Stimulated activated CD4-positive, alpha-beta T cell treated with anti-CD3 and anti-CD28 coated beads, Interleukin-1b, Interleukin-23, amount 100 ng/mL, for 4 hours (primary cell): ENCODE measurements at places on chromosomes 3 and 15.

DNA sequence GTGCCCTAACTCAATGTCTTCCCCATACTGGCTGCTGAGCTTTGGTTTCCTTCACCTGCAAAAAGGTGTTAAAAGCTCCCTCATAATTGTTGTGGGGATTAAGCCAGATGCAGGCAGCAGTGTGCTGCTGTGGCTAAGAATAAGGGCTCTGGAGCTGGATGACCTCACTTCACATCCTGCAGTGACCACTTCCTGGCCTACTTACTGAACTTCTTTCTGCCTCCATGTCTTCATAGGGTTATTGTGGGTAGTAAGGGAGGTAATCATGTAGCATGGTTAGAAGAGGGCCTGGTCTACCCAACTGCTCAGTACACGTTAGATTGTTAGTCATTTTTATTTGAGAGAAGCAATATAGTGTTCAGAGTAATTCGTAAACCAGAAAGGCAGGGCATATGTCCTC, 18.4 kb downstream of the GYG1 start:
- DNase-seq: no peak

- peak; percentile 27 for DNase-seq
Measured at GRCh38 chr3:48504051-48504946, at the start of gene SHISA5. TSS of gene SHISA5 (minus strand) at chr3:48504174. CDS start at chr3:48504094, 80 bp downstream.

DNA sequence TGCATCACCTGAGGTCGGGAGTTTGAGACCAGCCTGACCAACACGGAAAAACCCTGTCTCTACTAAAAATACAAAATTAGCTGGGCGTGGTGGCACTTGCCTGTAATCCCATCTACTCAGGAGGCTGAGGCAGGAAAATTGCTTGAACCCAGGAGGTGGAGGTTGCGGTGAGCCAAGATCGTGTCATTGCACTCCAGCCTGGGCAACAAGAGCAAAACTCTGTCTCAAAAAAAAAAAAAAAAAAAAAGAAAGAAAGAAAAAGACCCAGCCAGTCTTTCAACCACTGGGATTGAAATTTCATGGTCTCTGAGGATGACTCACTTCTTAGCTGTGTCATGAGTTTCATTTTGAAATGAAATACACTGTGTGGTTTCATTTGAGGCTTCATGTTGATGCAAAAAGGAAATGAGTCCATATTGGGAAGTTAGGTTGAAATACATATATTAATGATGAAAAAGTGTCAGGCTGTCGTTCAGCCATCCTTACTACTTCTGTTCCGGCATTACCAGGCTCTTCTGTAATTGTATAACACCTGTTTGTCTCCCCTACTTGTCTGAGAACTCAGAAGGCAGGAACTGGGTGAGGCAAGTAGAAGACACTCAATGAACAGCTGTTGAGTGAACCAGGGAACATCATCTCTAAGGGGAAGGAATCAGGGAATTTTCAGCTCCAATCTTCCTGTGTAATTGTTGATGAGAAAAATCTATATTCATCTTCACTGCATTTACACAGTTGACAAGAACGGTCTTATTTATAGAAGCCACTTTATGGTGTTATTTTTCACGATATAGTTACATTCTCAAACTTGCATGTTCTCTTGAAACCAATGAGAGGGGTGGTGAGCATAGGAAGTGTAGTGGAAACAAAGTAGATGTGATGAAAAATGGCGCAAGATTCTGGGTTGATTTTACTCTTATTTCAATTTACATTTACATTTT, 87.4 kb downstream of the NFKBIZ start:
- no peak for DNase-seq

DNA sequence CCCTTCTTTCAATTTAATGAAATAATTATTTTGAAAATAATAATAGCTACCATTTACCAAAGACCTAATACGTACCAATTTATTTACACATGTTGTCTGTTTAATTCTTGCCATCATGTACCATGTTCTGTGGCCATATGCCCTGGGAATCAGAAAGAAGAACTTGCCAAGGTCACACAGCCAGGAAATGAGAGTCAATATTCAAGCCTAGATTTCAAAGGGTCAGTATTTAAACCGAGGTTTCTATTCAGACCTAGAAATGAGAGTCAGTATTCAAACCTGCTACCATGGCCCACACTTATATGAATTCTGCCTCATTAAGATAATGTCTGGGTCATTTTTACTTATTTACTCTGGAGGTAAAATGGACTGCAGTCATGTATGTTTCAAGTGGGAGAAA, 103.6 kb upstream of the TBL1XR1 start:
- no peak for DNase-seq

- DNase-seq: no peak
Measured at GRCh38 chr3:129366312-129366831, 62.1 kb downstream of the EFCAB12 start.

DNA sequence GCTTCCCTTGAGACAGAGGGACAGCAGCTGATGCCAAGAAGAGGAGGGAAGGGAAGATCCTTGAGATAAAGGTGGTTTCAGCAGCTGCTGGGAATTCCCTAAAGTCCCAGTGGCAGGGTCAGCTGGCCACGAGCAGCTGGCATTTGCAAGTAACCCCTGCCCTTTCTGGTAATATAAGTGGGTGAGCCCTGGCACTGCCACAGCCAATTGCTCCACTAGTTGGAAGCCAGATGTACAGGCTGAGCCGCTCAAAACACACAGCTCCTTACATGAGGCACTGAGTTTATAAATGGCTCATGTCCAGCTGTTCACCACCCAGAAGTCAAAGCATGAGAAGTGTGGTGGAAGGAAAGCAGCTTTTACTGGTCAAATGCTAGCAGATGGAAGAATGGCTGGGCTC, 35.4 kb downstream of the PRR20G start:
- DNase-seq: no peak

DNA sequence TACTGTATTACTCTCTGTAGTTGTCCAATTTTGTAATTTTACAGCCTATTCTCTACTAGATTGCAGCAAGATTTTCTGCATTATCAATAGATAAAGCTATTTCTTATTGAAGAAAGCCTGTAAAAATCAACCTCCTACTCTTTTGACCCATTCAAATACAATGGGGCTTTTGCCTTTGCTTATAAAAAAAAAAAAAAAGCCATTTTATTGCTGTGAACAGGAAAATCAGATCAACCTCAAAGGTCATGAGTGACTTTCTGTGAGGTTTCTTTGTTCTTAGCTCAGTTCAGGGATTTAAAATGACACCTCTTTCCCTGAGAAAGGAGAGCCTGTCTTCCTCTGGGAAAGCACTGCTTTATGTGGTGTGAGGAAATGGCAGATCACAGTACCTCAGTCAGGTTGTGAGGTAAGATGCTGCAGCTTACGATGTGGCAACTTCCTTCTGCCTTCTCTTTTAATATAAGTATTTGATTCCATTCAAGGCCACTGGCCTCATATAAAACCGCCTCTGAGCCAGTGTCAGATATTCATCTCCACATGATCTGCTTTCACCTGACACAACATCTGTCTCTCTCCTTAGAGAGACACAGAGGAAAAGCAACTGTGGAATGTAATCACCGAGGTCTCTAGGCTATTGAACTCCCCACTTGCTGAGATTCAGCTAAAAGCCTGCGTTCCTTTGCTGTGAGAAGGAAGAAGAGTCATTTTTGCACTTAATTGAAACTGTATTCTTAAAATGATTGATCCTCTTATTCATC, 161.5 kb upstream of the MB21D2 start:
- no peak for DNase-seq

- DNase-seq: no peak
Measured at GRCh38 chr15:88992216-88992615, 79.0 kb upstream of the MFGE8 start.

DNA sequence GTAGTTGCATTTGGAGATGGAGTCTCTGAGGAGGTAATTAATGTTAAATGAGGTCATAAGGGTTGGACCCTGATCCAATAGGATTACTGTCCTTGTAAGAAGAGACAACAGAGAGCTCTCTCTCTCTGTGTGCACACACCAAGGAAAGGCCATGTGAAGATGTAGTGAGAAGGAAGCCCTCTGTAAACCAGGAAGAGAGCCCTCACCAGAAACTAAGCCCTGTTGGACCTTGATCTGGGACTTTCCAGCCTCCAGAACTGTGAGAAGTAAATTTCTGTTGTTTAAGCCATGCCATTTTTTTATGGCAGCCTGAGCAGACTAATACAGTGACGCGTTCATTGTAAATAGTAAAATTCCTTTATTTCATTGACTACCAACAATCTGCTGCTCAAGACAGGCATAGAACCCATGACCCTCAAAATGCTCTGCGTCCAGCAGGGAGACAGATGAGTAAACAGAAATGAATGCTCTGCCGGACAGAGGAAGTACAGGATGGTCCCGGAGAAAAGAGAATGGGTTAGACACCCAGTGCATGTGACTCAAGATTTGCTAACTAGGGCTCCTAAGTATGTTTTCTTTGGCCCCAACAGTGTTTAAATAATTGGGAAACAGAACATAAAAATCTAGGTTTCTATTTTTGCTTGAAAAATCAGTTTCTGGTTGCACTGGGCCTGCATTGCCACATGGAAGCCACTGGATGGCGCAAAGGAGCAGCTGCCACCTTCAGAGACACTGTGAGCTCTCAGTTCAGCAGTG, 37.9 kb upstream of the TNFAIP8L3 start:
- no peak for DNase-seq

GRCh38 chr3:107218864-107219269, 158.4 kb upstream of the CCDC54 start:
- no peak for DNase-seq

DNA sequence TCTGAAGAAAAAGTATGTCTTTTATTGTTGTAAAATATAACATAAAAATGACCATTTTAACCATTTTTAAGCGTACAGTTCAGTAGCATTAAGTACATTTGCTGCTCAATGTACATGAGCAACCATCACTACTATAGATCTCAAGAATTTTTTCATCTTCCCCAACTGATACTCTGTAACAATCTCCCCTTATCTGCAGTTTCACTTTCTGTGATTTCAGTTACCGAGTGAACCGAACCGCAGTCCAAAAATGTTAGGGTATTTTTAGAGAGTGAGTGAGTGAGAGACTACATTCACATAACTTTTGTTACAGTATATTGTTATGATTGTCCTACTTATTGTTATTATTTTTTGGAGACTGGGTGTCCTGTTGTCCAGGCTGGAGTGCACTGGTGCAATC, 9.0 kb upstream of the SLC25A26 start:
- no peak for DNase-seq

- peak; percentile 24 for DNase-seq
Measured at GRCh38 chr3:98329392-98330124, 24.1 kb upstream of the OR5K4 start.

DNA sequence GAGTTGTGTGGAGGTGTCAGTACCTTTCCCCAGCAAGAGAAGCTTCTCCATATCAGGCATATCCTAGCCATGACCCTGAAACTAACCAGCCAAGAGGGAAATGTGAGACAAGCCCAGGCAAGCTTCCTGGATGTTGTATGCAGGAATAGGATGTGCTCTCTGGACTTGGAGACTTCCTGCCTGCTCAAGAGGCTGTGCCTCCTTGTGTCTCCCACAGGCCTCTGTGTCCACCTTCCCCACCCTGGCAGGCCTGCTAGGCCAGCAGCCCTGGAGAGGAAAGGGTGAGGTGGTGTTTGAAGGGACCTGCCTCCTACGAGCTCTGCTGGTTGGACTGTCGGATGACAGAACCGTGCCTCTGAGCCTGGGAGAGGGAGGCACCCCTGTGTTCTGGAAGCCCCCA, 2.1 kb upstream of the DYNLT2B start:
- DNase-seq: no peak

- DNase-seq: no peak
Measured at GRCh38 chr15:67172172-67172571, 82.3 kb downstream of the AAGAB start.

GRCh38 chr3:149145974-149146373, 16.5 kb downstream of the HPS3 start:
- DNase-seq: no peak

- DNase-seq: no peak
Measured at GRCh38 chr15:99668533-99669182, 64.6 kb downstream of the LYSMD4 start.

DNA sequence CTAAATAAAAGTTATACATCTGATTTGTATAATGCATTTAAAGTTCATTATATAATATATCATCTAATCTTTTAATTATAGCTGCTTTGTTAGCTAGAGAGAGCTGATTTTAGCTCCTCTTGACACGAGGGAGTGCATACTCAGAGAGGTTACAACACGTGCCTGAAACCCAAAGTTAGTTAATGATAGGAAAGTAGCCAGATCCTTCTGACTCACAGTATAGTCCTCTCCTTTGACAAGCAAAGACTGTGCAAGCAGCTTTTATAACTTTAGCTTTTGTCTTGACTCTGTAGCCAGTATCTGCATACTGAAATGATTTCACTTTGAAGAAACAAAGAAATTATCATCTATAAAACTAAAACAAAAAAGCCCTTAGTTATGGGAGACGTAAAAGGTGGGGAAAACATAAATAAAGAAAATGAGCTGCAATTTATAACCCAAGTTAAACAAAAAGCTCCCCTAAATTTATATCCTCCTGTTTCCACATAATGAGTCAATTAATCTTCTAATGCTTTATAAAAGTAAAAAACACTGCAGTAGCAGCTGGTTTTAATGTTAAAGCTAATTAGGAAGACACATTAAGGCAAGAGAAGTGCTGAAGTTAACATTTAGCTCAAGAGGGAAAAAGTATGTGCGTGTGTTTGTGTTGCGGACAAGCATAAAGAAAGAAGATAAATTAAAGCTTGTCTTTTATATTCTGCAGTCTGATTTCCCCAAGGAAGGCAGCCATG, 13.1 kb downstream of the GABRR3 start:
- no peak for DNase-seq

DNA sequence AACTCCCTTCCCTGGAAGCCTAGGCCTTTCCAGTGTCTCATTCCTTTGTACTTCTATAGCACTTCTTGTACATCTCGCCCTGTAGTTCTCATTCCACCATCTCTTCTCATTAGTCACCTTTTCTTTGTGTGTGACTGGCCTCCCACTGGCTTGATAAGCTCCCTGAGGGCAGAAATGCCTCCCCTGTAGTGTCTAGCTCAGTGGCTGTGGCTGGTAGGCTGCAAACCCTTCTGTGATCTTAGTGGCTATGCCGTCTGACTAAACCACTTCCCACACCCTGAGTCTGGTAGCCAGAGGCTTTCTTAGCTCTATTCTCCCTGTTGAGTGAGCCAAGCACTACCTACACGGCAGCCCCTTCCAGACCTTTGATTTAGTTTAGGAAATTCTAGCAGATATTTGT, 24.4 kb upstream of the TNFAIP8L3 start:
- no peak for DNase-seq

GRCh38 chr3:94460931-94461330, 398.1 kb downstream of the NSUN3 start:
- DNase-seq: no peak

- DNase-seq: no peak
Measured at GRCh38 chr3:50610992-50611463, 546 bp downstream of the CISH start.

- no peak for DNase-seq
Measured at GRCh38 chr3:122902326-122902725, 107.5 kb downstream of the SLC49A4 start.

GRCh38 chr3:31369637-31370379, 162.9 kb upstream of the STT3B start:
- no peak for DNase-seq
